Activated CD4-positive, alpha-beta T cell treated with anti-CD3 and anti-CD28 coated beads, Interleukin-2, amount 50 U/mL, for 4 hours (primary cell): ENCODE measurements at places on chromosomes 5 and 9.
A peak's percentile ranks its signal among the peaks of the same experiment; 100 is the strongest.

DNA sequence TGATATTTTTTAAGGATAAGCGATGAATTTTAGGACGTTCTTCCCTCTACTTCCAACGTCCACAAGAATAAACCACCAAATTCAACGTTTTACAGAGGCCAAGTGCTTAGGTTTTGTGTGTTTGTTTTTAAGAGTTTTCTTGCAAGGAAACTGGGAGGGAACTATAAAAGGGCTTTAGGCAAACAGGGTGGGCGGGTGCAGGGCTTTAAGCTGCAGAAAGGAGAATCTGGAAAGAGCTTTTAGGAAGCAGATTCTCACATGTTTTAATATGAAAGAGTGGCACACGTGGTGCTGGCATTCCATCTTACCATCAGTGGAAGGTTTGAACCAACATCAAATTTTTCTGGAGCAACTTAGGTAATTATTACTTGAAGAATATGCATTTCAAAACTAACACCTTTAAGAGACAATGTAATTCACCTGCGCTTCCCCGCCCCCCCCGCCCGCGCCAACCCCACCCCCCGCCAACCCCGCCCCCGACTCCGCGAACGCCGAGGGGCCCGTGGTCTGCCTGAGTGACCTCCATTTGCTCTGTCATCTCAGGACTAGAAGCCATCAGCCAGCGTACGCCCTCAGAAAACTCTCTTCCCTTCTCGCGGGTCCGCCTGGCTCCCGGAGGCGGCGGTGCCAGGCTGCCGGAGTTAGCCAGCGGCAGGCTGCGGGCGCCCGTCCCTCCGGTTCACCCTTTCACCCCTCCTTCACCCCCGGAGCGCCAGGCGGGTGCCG lies 911 bp upstream of the PIK3R1 start:
- no peak for DNase-seq

GRCh38 chr9:127066060-127066850 lies 56.2 kb downstream of the ANGPTL2 start:
- no peak for DNase-seq

GRCh38 chr9:112310826-112311225 lies 22.6 kb downstream of the PTBP3 start:
- DNase-seq, result no peak

- DNase-seq, result no peak
Observed at GRCh38 chr9:29144476-29144875, 1571.2 kb upstream of the C9orf72 start.

- no peak for DNase-seq
Observed at GRCh38 chr5:78611126-78611605, 37.4 kb downstream of the LHFPL2 start.

GRCh38 chr5:143892271-143892670 lies 80.3 kb downstream of the HMHB1 start:
- no peak for DNase-seq

GRCh38 chr9:120383611-120383998 lies 196.4 kb downstream of the CDK5RAP2 start:
- DNase-seq, result no peak

- DNase-seq, result no peak
Observed at GRCh38 chr9:33619666-33620404, 95.8 kb downstream of the ANKRD18B start.

DNA sequence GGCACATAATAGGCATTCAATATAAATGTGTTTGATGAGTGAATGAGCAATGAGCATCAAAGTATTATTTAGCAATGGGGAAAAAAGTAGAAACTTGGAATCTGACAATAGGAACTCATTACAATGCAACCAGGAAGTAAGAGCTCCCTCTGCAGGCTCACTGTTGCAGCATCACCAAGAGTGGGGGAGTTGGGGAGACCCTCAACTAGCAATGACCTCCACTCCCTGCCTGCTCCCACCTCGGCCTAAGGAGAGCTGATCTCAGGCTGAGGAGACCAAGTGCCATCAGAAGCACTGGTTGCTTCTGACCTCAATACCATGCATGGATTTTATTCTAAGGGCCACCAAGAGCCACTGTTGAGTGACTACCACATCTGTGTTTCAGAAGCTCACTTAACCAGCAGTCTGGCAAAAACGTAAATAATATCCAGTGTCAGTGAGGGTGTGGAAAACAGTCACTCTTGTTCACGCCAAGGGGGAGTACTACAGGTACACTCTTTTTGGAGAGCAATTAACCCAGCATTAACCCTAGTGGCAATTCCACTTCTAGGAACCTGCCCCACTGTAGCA lies 8.0 kb downstream of the VDAC1 start:
- DNase-seq, result no peak

GRCh38 chr9:136231478-136232297 lies 13.9 kb downstream of the QSOX2 start:
- no peak for DNase-seq

GRCh38 chr5:2164586-2164985 lies 281.9 kb upstream of the IRX4 start:
- DNase-seq, result no peak

- DNase-seq, result peak; percentile 35
Observed at GRCh38 chr9:87713278-87713987, 12.5 kb upstream of the CTSL start.

DNA sequence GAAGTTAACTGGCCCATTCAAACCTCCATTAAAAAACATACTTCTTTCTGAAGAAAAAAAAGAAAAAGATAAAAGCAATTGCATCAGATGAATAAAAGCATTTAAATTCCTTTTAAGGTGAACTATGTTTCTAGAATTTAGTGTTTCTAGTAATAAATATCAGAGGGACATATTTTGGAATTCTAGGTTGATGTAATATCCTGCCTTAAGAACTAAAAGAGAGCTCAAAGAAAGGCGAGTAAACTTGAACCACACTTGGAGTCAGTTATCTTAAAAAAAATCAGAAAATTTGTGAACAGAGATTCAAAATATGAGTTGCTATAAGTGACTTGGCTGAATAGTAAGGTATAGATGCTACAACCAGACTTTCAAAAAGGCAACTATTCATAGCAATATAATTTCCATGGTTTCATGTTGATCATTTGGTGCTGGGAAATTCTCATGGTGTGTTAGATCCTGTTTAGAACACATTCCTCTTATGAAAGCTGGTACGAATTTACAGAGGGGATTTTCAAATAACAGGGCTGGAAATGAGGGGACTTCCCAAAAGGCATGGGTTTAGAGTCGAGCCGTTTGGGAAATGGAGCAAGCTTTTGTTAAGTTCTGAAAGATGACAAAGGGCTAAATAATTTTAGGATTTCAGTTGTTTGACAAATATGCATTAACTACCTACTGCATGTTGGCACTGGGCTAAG lies 37.6 kb upstream of the RAI14 start:
- no peak for DNase-seq

- no peak for DNase-seq
Observed at GRCh38 chr9:127113191-127113972, 9.1 kb downstream of the ANGPTL2 start.

DNA sequence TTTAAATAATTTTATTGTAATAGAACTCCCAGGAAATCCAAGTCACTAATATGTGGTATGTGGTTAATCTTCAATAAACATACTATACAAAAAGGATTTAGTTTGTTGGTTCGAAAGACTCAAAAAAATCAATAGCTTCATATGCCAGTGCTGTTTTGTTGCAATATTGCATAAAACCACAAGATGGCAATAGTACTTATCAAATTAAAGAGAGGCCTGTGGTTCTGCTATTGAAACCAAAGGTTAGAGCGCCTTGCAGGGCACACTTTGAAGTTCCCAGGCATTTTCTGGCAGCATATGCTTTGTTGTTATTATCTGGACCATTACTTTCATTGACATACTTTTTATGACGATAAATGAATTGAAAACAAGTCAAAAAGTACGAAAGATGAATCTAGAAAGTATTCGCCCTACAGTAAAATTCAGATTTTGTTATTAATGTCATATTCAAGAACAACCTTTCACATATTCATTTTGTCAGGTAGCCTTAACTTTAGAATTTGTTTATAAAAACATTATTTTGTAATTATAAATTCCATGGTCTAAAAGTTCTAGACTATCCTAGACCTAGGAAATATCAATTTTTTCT lies 316.3 kb downstream of the MCTP1 start:
- DNase-seq, result no peak

DNA sequence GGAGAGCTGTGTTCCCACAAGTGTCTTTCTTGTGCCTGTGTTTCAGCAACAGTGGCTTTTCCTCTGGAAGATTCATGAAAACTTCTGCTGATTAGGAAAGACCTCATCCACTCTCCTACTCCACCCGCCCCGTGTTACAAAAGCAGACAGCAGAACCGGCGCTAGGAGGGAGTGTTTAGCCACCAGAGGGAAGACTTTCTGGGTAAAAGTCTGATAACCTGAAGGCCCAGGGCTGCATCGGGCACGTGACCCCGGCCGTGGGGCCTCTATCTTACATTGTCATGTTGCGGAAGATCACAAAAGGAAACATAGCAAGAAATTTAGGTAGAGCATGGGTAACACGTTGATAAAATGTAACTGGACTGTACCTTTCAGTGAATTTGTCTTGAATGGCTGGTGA lies 32.0 kb upstream of the DMRT2 start:
- DNase-seq, result peak; percentile 4

GRCh38 chr9:71121275-71122021 lies at the start of gene TRPM3:
TSS of gene TRPM3 (minus strand) at chr9:71121621. CDS start at chr9:71121354, 267 bp downstream.
- no peak for DNase-seq

- DNase-seq, result no peak
Observed at GRCh38 chr9:70367305-70367930, 47.0 kb downstream of the KLF9 start.

GRCh38 chr9:72048850-72049249 lies 11.6 kb downstream of the C9orf57 start:
- no peak for DNase-seq

DNA sequence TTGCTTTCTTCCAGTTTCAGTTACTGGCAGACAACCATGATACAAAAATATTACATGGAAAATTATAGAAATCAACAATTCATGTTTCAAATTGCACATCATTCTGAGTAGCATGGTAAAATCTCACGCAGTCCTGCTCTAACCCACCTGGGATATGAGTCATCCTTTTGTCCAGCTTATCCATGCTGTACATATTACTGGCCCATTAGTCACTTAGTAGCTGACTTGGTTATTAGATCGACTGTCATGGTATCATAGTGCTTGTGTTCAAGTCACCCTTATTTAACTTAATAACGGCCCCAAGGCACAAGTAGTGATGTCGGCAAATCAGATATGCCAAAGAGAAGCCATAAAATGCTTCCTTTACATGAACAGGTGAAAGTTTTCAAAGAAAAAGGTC lies 41.2 kb downstream of the NADK2 start:
- DNase-seq, result no peak

DNA sequence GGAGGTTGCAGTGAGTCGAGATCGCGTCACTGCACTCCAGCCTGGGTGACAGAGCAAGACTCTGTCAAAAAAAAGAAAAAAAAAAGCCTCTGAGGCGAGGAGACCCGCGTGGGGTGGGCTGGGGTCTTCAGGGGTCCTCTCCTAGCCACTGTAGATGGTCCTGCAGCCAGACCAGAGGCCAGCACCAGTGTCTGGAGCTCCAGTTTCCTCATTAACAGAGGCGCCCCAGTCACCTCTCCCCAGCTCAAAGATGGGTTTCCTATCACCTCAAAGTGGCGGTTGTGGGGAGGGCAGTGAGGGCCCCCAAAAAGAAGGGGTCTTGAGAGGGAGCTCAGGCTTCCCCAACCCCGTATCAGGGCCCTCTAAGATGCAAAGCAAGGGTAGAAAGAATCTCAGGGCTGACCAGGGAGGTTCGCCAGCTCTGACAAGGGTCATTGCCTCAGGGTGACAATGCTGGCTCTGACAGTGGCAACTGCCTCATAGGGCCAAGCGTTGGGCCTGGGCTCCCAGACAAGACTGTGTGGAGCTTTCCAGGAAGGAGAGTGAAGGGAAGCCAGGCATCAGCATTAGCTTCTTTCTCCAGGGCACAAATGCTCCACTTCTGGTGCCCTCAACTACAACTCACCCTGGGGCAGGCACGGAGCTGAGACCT lies 15.0 kb downstream of the STK10 start:
- no peak for DNase-seq

DNA sequence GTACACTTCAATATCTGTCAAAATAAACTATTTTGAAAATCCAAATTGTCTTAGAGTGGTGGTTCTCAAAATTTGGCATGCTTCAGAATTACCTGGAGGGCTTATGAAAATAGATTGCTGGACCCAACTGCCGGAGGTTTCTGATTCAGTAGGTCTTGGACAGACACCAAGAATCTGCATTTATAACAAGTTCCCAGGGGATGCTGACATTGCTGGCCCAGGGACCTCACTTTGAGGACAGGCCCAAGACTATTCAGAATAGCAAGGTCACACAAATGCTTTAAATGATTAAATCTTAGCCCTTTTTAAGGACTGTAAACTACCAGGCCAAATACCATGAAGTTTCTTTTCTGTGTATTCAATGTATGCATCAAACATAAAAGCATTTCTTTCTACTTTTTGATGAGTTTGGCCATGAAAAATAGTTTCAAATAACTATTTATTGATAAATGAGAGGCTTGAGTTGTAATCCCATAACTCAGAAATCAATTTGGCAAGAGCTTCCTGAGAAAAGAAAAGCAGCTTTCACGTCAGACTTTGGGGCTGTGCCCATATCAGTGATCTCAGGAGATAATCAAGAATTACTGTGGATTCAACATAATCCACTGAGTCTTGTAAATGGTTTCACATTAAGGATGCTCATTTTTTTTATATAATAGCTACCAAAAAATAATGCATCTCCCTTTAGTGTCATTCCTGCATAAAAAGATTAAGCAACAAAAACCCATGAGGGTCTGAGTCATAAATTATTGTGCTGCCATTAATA lies 191.4 kb downstream of the FRMD3 start:
- DNase-seq, result no peak
